Stimulated activated CD8-positive, alpha-beta memory T cell treated with anti-CD3 and anti-CD28 coated beads, Interleukin-7, amount 100 ng/mL, for 1 hour (primary cell): ENCODE measurements at places on chromosomes 3 and 15.

- DNase-seq = no peak
Observed at GRCh38 chr3:171791692-171792076, 18.6 kb downstream of the PLD1 start.

DNA sequence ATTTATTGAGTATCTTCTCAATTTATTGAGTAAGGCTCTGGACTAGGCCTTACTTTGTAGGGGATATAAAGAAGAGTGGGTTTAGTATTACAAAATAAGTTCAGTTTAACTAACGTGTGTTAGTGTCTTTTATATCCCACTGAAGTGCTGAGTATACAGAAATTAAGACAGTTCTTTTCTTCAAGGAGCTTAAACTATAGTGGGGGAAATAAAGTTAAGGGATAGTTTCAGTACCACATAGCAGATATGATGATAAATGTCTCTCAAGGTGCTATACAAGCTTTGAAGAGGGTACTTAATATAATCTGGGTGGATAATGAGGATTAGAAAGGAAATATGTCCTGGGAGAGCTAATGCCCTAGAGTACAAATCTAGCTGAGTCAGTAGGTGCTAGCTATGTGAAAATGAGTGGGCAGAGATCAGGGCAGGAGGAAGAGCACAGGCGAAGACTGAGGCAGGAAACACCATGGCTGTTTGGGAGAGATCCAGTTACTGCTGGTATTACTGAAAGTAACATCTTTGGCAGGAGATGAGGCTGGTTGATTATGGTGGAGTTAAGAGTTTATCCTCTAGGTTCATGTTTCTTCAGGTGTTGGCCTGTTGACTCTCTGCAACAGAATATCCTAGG lies 46.0 kb downstream of the TEX9 start:
- DNase-seq = no peak

- DNase-seq = no peak
Observed at GRCh38 chr3:119018690-119019463, 15.8 kb downstream of the IGSF11 start.

GRCh38 chr3:26657348-26657976 lies 34.9 kb downstream of the LRRC3B start:
- no peak for DNase-seq

DNA sequence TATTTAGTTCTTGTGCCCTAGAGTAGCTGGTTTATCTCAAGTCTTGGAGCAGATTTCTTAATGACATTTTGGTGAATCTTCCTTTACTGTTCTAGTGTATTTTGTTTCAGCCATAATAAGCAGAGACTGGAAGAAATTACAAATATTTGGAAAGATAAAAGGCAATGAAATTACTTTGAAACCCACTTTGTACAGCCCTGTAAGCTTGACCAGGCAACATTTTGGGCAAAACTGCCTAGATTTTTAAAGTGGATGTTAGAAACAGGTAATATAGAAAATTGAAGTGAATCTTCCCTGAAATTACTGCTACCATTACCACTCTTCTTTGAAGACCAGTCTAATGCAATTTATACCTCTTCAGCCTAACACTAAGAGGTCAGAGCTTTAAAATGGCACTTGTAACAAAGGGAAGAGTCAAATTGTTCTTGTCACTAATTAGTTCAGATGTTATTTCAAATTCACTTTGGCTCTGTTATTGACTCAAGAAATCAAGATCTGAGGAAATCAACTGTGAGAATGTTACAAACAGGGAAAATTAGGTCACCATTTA lies 589.4 kb downstream of the NLGN1 start:
- no peak for DNase-seq

GRCh38 chr3:108804437-108804836 lies 18.1 kb upstream of the TRAT1 start:
- DNase-seq = no peak

DNA sequence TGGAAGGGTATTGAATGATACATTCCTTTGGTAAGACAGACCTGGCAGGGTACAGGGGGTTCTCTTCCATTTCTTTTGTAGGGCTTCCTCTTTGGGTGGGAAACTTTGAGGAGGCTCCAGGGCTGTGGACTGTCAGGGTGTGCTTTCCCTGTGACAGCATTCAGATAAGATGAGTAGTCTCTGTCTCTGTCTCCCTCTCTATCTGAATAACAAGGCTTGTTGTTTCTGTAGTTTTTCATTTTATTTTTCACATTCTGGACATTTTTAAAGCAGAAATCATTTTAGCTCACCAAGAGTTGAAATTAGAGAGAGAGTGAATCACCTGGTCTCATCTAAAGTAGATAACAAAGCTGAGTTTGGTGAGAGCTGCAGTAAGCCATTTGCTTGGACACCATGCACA lies 100.8 kb upstream of the TPM1 start:
- DNase-seq = no peak

DNA sequence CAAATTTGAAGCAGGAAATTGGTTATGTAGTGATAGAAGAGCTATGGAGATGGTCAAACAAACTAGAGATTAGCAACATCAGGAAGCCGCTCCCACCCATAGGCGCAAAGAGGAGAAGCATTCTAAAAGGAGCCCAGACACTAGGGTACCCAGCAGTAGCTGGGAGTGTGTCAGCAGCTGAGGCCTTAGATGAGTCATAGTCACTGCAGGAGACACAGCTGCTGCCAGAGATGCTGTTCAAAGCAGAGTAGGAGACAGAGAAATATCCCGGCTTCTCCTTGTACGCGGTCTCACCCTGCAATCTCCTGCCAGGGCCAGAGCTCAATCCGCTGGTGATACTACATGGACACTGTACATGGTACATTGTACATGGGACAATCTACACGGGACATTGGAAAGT lies 61.9 kb downstream of the VGLL3 start:
- no peak for DNase-seq

DNA sequence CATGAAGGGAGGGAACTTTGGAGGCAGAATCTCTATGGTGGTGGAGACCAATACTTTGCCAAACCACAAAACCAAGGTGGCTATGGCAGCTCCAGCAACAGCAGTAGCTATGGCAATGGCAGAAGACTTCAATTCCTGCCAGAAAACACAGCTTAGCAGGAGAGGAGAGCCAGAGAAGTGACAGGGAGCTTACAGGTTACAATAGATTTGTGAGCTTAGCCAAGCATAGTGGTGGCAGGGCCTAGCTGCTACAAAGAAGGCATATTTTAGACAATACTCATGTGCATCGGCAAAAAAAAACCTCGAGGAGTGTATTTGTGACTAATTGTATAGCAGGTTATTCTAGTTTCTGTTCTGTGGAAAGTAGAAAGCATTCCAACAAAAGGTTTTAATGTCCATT lies 6.4 kb upstream of the CSTA start:
- no peak for DNase-seq

DNA sequence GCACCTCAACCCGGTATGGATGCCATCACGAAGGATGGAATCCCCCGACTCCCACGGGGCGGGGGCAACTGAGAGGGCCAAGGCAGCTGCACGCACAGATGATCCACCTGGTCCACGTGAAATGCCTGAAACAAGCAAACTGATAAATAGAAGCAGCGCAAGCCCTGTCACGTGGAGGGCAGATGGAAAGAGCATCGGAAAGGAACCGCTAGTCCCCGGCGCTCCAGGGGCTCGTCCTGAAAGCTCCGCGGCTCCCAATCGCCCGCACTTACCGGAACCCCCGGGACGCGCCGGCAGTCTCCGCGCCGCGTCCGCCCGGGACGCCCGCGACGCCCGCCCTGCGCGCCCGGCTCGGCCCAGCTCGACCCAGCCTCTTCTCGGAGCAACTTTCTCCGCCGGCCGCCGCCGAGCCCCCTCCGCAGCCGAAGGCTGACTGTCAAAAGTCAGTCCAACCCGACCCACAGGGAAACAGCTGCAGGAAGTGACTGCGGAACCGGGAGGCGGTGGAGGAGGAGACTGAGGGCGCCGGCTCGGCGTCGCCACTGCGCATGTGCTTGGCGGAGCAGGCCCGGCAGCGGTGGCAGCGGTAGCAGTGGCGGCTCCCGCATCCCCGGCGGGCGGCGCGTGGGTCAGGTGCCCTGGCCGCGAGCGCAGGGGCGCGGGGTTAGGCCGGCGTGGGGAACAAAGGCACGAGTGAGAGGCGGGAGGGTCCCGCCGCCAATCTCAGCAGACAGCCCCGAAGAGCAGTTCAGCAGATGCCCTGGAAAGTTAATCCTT lies at the start of gene ZMAT3:
ZMAT3 (minus strand) TSS at position 487 of the 777 bp plus-strand sequence. CDS start 4,057 bp downstream, outside the sequence.
- DNase-seq = peak; percentile 66

GRCh38 chr15:25863111-25863967 lies at the start of gene ATP10A:
TSS of gene ATP10A (minus strand) at chr15:25863327. CDS start at chr15:25863096, 231 bp downstream.
- no peak for DNase-seq

GRCh38 chr3:133274477-133274876 lies 125.4 kb upstream of the BFSP2 start:
- no peak for DNase-seq

GRCh38 chr15:67836477-67836876 lies 3.4 kb downstream of the RNU6-1 start:
- DNase-seq = no peak
